Caudate nucleus (tissue), 63 donors: ENCODE measurements at places on chromosomes 16 and 17.

GRCh38 chr16:13231365-13231764, 330.0 kb downstream of the SHISA9 start:
- DNase-seq, result no peak

- no peak for DNase-seq
Observed at GRCh38 chr16:85625485-85626117, 12.5 kb downstream of the GSE1 start.

DNA sequence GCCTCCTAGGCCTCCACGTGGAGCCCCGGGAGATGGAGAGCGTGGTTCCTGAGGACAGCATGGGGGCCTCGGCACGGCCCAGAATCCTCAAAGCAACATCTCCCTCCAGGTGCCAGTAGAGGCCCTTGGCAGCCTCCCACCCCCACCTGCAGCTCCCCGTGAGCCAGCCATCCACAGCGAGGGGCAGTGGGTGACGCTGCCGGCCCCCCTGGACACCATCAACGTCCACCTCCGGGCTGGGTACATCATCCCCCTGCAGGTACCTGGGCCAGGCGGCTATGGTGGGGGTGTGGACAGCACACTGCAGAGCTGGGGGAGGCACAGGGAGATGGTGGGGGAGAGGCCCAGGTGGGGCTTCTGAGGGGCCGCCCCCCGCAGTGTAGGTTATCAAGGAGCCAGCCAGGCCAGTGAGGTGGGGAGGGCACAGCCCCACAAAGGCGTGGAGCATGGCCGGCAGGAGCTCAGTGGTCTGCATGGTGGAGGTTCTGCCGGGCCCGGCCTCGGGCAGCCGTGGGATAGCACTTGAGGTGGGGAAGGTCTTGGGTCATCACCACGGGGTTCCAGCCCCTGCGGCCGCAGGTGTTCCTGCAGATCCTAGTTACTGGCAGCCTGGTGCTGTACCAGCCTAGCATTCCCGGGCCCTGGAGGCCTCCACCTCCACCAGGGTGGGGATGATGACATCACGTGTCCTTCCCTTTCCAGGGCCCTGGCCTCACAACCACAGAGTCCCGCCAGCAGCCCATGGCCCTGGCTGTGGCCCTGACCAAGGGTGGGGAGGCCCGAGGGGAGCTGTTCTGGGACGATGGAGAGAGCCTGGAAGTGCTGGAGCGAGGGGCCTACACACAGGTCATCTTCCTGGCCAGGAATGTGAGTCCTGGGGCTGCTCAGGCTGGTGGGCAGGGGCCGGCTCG, 16.4 kb downstream of the GAA start:
- DNase-seq, result no peak

- DNase-seq, result no peak
Observed at GRCh38 chr17:37507111-37507510, 17.4 kb downstream of the DUSP14 start.

GRCh38 chr16:64475627-64476351, 646.1 kb downstream of the CDH11 start:
- DNase-seq, result no peak

- peak; percentile 46 for DNase-seq
Observed at GRCh38 chr17:32253117-32253611, 12.5 kb upstream of the RHBDL3 start.

GRCh38 chr16:1906055-1906845, 12.0 kb downstream of the HS3ST6 start:
- DNase-seq, result no peak

- no peak for DNase-seq
Observed at GRCh38 chr16:74449470-74449869, 28.2 kb upstream of the CLEC18B start.

- DNase-seq, result peak; percentile 62
Observed at GRCh38 chr16:79601931-79602627, 1.5 kb upstream of the MAF start.

- DNase-seq, result no peak
Observed at GRCh38 chr17:20263595-20263994, 203.7 kb downstream of the LGALS9B start.

- no peak for DNase-seq
Observed at GRCh38 chr17:80652756-80653330, 108.2 kb downstream of the RPTOR start.

GRCh38 chr16:969508-970385, 1.0 kb downstream of the LMF1 start:
- DNase-seq, result no peak

DNA sequence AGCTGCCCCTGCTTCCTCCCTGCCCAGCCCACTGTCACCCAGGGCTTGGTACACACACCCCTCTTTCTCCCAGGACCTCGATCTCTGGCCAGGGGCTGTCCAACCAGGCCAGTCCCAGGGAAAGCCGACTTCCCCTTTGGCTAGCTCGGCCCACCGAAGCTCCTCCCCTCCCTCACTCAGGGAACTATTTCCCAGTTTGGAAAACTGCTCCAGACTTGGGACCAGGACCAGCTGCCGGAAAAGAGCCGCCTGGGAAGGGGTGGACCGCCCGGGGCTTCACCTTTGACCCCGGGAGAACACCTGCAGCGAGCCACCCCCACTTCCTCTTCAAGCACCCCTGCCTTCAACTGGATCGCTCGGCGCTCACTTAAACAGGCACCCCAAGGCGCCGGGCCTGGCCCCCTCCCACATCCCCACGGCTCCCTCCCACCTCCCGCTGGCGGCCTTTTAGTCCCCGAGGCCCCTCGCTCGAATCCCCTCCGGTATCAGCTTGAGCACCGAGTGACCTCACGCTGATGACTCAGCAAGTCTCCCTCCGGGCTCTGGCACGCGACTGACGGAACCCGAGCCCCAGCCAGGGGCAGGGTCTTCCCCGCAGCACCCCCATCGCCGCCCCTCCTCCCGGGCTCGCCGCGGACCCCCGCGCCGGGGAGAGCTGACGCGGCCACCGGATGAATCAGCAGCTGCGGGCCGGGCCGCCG, 934 bp downstream of the MAFG start:
- peak; percentile 15 for DNase-seq

GRCh38 chr16:68997564-68997963, 107.9 kb upstream of the HAS3 start:
- no peak for DNase-seq

DNA sequence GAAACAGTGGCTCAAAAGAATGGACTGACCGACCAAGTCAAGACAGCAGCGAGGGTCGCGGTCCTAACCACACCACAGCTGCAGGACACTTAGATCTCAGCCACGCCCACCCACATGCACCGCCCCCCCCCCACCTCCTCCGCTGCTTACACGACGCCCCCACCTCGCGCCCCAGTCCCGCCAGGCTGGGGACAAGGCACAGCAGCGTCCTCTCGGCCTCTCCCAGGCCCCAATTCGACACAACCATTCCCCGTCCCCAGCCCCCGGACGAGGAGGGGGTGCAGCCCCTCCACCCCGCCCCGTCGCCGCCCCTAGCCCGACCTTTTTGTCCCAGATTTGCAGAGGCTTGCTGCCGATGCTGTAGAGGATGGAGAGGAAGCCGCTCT, 477 bp downstream of the CFAP20 start:
- no peak for DNase-seq

GRCh38 chr16:1580256-1580655, 31.6 kb downstream of the IFT140 start:
- DNase-seq, result no peak

DNA sequence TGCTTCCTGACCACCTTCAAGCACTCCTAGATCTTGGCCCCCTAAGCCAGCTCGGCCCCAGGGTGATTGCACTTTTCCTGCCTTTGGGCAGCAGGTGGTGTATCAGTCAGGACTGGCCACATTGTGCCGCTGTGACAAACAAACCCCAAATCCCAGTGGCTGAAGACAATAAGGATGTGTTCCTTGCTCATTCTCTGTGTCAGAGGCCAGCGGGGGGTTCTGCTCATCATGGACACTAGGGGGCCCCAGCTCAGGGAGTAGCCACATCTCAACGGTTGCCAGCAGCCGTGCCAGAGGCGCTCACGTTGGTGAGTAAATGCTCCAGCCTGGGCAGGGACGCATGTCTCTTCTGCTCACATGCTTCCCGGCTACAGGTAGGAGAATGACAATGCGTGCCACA, 60.4 kb downstream of the ZDHHC7 start:
- no peak for DNase-seq

DNA sequence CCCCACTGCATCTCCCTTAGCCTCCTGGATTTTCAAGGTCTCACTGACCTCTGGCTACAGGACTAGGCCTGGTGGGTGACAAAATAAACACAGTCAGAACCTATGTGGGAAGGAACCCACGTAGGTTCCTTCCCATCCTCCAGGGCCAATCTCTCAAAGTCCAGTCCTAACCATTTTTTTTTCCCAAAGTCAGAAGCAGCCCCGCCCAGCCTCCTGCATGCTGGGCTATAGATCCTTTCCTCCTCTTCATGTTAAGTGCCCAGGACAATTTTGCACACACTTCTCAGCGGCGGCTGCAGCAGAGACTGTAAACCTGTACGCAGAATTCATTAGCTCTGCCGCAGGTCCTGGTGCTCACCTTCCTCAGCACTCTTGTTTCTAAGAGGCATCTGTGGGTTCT, 285.8 kb downstream of the NPIPA8 start:
- no peak for DNase-seq

- DNase-seq, result no peak
Observed at GRCh38 chr17:72119077-72119872, 1.5 kb upstream of the SOX9 start.

- no peak for DNase-seq
Observed at GRCh38 chr17:77214743-77215142, 74.0 kb downstream of the SEC14L1 start.

GRCh38 chr17:65362826-65363225, 198.6 kb downstream of the AXIN2 start:
- no peak for DNase-seq

GRCh38 chr16:66304961-66305360, 61.5 kb upstream of the CDH5 start:
- DNase-seq, result no peak

DNA sequence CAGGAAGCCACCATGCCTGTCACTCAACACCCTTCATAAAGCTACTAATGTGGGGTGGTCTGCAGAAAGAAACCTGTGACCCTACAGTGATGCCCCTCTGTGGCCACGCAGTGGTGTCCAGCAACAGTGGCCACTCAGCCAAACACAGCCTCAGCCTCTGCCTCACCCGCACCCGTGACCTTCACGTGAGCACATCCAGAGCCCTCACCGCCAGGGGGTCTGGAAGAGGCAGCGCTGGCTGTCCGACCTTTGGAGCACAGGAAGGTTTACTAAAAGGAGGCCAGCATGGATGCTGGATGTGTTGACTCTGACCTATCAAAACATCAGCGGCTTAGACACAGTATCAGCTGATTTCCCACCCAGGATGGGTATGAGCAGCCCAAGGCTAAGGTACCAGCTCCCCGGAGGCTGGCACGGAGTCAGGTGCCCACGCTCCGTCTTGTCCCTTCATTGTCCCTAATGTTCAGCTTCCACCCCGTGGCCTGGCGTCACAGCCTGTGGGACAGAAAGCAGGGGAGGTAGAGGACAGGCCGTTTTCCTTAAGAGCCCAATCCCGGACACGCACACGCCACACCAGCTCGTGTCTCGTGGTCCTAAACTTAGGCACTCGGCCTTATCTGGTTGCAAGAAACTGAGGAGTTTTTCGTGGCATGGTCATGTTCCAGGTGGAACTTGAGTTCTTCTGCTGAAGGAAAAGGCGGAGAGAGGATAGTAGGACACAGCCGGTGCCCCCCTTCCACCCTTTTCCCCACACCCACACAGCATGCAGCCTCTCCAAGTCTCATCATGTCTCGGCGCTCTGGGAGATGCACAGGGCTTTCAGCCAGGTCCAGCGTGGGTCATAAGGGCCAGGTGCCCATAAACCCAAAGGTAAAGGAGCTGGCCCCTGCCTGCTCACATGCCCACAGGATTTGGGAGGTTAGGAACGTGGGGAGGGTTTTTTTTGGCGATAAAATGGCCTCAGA, 49.7 kb upstream of the ENDOV start:
- no peak for DNase-seq
